Fibroblast of mammary gland (primary cell): ENCODE measurements at places on chromosomes 1 and 21.
A peak's percentile ranks its signal among the peaks of the same experiment; 100 is the strongest.

GRCh38 chr1:213327017-213327667 lies 276.1 kb downstream of the RPS6KC1 start:
- peak; percentile 89 for DNase-seq

DNA sequence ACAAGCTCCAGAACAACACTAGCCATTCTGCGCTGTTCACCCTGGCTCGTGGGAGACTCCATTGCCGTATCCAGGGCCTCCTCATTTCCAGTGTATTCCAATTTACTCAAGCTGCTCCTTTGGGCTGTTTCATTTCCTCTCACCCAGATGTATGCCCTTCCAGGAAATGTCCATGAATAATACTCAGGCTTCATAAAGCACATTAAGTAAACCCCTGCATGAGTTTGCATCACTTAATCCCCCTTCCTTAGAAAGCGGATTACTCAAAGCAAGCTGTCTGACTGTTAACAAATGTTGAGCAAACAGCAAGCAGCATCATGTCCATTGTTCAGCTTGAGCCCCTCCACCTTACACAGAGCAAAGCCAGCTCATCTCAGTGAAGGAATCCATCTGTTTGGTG lies 403.6 kb upstream of the PBX1 start:
- DNase-seq, result peak; percentile 2

- no peak for DNase-seq
These were observed 12.2 kb downstream of the TTC13 start for GRCh38 chr1:230966358-230966873.

GRCh38 chr1:68141071-68142021 lies 90.9 kb upstream of the DIRAS3 start:
- no peak for DNase-seq

DNA sequence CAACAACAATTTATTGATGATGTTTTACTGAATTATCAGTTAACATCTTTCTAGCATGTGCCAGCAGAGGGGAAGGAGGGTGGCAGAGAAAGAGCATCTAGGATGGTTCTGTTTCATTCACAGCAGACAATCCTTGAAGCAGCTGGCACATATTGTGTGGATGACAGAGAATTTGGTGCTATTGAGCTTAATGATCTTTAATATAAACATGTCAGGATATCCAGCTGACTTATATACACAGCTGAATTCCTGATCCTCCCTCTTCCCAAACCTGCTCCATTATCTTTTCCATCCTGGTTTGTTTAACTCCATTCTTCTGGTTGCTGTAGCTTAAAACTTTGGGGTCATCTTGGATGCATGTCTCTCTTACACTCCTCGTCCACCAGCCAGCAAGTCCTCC lies 218.6 kb downstream of the CACNA1E start:
- DNase-seq, result no peak

- DNase-seq, result no peak
These were observed 30.3 kb downstream of the UBASH3A start for GRCh38 chr21:42433946-42434551.

DNA sequence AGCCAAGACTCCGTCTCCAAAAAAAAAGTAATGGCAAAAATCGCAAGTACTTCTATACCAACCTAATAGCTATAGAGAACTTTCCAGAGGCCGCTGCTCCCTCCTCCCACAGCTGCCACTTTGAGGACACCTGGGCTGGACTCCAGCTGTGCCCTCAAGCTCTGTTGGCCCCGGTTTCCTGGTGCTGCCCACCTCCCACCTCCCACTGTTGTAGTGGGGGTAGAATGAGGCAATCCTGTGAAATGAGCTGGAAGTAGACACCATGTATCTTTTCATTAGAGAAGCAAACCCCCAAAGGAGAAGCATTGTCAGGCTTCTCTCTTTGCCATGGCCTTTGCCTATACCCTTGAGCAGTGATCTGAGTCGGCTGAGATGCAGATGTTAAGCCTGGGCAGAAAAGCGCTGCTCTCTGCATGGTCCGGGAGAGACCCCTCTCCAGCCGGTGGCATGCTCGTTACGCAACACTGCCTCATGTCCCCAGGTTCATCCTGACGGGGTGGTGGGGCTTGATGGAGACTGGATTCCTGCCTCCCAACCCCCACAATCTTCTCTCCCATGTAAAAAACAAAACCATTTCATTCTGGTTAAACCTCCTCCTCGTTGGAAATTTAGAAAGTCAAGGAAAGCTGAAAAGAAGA lies 39.7 kb downstream of the SIM2 start:
- no peak for DNase-seq

DNA sequence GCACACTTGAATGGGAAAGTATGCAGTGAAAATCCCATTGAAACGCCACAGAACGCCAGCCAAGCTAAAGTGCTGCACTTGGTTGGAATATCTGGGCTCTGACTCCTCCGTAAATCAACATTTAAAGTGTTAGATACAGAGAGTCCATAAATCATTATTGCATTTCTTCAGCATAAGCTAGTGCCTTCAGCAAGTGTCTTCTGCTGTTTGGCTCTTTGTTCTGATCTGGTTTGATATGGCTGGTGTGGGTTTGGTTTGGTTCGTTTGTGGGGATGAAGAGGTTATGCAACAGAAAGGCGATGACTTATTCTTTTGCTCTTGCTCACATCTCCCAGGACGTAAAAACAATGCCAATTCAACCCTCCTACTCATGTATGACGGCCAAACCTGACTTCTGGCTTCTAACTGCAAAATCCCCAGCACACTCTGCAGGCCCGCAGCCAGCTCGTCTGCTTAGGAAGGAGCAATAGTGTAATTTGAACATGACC lies 121.8 kb upstream of the ERG start:
- peak; percentile 81 for DNase-seq

GRCh38 chr1:23816906-23817305 lies 8.3 kb downstream of the HMGCL start:
- DNase-seq, result no peak

GRCh38 chr1:110477445-110477957 lies 26.6 kb downstream of the PROK1 start:
- no peak for DNase-seq

DNA sequence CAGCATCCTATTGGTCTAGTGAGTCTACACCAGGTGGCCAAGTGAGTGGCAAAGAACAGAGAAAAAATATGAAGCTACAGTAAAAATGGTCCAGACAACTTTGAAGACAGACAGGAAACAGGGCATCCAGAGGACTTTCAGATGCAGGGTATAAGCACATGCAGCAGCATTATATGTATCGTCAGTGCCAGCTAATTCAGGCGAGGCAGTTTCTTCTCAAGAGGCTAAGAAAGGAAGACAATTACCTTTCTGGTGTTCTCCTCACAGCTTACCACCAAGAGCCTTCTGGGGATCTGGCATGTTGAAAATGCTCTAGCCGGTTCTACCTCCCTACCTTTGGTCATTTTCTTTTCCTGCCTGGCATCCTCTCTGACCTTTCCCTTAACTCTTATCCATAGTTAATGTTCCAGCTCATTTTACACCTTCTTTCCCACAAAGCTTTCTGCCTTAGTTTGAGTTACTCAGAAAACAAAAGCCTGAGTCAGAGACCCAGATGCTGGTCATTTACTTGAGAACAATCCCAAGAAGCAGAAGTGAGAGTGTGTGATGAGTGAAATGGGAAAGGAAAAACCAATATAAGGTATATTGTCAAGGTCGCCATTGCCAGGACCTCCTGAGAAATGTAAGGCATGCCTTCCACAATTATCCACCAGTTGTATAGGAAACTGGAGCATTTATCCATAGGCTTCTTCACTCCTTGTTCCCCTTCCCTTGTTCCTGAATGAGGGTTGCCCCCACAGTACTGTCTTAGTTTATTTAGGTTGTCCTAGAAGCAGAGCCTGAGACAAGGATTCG lies 444.1 kb downstream of the PLPP3 start:
- DNase-seq, result peak; percentile 66

DNA sequence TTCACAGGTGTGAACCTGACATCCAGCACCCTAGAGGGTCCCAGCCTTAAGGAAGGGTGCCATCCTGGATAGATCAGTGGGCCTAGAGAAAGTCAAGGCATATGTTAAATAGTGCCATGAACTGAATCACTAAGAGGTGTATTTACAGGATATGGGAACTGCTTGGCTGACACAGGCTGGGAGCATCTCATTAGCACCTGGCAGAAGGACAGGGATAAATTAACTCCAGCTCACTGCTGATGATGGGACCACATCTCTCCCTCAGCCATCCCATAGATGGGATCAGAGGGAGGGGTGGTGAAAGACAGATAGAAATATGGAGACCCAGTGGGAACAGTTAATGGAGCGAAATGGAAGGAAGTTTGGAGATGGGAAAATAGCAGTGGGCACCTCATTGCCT lies 122.0 kb downstream of the IGSF21 start:
- no peak for DNase-seq

DNA sequence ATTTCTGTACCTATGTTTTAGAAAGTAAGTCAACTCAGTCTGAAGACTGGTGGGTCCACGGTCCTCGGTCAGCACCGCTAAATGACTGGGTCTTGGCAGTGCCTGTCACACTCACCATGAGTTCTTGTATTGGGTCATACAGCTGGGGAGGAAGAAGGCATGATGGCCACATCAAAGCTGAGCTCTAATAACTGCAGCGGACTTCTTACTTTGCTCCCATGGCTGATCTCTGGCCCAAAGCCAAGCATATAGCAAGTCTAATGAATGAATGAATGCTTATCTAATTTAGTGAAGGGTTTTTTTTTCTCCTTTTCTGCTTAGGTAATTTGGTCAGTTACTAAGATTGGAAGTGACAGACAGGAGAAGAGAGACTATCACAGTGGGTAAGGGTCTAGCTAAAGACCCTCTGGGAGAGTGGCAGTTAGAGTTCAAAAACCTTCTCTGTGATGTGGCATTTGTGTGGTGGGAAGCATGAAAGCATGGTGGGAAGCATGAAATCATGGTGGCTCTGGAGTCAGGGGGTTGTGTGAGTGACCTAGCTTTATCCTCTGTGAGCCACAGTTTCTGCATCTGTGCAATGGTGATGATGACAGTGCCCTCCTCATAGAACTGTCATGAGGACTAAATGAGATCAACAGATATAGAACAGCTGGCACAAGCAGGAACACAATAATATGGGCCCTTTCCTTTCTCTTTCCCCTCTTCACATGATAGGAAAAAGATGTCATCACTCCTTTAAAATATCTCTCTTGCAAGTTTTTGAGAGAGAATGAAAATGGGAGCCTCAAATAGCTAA lies 78.9 kb upstream of the JAK1 start:
- no peak for DNase-seq

GRCh38 chr1:18989176-18989799 lies 32.8 kb upstream of the IFFO2 start:
- DNase-seq, result no peak

DNA sequence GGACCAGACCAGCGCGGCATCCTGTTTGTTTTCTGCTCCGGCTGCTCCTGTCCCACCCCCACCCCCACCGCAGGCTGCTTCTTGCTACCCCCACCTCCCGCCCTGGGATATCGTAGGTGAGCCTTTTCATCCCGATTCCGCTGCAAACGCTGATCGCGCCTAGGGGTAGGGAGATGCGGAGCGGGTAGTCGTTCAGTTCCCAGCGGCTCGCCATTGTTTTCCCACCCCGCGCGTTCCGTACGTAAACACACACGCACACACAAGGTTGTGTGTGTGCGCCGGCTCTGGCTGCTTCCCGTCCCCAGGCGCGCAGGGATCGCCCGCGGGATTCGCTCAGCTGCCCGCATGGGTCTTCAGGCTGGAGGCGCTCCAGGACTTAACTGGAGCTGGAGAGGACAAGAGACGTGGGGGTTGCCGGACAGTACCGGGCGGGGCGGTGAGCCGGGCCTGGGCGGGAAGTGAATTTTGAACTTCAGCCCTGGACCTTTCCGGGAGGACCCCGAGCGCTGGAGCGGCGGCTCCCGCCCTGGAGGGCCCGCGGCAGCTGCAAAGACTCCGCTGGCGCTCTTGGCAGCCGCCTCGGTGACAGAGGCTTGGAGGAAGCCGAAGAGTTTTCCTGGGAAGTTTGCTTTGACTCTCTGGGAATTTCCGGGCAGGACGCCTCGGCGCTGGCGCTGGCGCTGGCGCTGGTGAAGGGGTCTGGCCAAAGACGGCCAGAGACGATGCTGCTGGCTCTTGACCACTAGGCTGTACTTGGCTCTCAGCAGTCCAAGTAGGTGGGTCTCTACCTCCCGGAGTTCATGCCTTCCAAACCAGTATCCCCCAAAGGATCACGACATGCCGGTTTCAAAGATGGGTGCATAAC lies 1.6 kb downstream of the SOX13 start:
- peak; percentile 55 for DNase-seq

- no peak for DNase-seq
These were observed 3.0 kb upstream of the TNFRSF4 start for GRCh38 chr1:1216770-1217620.

GRCh38 chr1:21754583-21754982 lies 28.4 kb downstream of the USP48 start:
- DNase-seq, result no peak

- no peak for DNase-seq
These were observed 102.9 kb downstream of the SYF2 start for GRCh38 chr1:25129380-25129779.

- peak; percentile 99 for DNase-seq
These were observed 471.7 kb upstream of the VAMP3 start for GRCh38 chr1:7299329-7299799.

DNA sequence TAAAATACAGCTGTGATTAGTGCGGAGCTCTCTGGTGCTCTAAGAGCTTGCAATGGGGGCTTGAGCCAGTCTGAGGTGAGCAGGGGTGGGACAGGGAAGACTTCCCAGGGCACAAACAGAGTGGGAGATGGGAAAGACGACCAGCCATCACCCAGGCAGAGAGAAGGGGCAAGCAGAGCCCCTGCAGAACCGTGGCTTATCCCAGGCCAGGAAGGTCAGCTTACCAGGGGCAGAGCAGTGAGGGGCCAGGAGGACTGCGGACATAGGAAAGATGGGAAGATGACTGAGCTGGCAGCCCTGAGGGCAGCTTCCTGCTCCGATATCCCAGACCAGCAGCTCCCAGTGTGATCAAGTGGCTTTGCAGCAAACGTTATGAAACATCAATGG lies 55.4 kb upstream of the IFFO2 start:
- no peak for DNase-seq

GRCh38 chr1:103156966-103157365 lies 48.6 kb upstream of the COL11A1 start:
- no peak for DNase-seq

GRCh38 chr1:43890815-43891214 lies 42.8 kb upstream of the ARTN start:
- DNase-seq, result no peak

- DNase-seq, result no peak
These were observed 235.6 kb upstream of the FMN2 start for GRCh38 chr1:239856067-239856466.

DNA sequence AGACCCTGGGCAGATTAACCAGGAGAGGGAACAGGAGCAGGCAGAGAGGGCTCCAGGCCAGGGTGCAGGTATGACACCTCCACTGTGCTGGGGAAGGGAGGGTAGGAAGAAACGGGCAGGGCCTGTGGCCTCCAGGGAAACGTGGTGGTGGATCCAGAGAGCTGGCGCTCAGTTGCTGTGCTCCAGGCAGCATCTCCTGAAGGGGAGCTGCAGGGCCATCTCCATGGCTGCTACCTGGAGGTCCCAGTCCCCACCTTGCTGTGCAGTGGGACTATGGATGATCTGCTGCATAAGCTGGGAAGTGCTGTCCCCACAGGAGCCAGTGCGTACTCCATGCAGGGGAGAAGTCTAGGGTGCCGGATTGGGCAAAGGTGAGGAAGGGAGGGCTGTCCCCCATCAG lies 125.9 kb upstream of the RUNX3 start:
- no peak for DNase-seq

GRCh38 chr1:23872421-23872820 lies 4.3 kb upstream of the FUCA1 start:
- DNase-seq, result no peak
